ENCODE measurements at places on chromosomes 11 and 22.

- DNase-seq, result no peak
Measured at GRCh38 chr22:35053060-35053835, 12.7 kb upstream of the ISX start.

GRCh38 chr11:94330789-94331188 lies 26.4 kb downstream of the IZUMO1R start:
- DNase-seq, result no peak

GRCh38 chr11:117180661-117181585 lies 2.4 kb downstream of the SIDT2 start:
- DNase-seq, result peak; percentile 74

GRCh38 chr11:67303835-67304411 lies 593 bp downstream of the SSH3 start:
- DNase-seq, result no peak

DNA sequence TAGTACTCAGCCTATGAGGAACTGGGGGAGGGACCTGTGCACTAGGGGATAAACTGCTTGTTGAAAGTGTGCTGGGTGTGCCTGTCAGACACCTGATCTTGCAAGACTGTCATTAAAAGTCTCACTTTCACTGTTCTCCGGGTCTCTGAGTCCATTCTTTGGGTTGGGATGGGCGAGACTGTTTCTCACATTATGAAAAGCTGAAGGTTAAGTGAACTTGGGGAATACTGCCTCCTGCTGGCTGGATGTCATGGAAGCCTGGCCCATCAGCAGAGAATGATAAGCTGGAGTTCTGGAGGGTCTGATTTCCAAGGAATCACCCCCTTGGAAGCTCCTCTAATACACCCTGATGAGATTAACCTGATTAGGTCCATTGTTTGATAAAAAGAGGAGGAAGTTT lies 9.0 kb upstream of the VPREB1 start:
- DNase-seq, result peak; percentile 46

DNA sequence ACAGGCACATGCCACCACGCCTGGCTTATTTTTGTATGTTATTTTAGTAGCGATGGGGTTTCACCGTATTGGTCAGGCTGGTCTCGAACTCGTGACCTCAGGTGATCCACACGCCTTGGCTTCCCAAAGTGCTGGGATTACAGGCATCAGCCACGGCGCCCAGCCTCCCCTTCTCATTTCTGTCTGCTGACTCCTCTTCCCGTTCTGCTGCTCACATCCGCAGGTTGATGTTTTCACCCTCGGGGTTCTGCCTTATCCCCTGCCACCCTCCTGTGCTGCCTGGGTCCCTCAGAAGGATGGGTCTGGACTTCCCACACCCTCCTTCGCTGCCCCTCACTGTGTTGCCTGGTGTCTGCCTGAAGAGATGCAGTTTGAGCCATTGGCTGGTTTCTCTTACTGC lies 19.2 kb upstream of the VSIG10L2 start:
- no peak for DNase-seq

GRCh38 chr11:102341844-102342318 lies 5.1 kb upstream of the BIRC2 start:
- peak; percentile 67 for DNase-seq

- no peak for DNase-seq
Measured at GRCh38 chr11:94309757-94310156, 5.4 kb downstream of the IZUMO1R start.

- DNase-seq, result no peak
Measured at GRCh38 chr11:101840704-101841103, 74.1 kb upstream of the CEP126 start.

DNA sequence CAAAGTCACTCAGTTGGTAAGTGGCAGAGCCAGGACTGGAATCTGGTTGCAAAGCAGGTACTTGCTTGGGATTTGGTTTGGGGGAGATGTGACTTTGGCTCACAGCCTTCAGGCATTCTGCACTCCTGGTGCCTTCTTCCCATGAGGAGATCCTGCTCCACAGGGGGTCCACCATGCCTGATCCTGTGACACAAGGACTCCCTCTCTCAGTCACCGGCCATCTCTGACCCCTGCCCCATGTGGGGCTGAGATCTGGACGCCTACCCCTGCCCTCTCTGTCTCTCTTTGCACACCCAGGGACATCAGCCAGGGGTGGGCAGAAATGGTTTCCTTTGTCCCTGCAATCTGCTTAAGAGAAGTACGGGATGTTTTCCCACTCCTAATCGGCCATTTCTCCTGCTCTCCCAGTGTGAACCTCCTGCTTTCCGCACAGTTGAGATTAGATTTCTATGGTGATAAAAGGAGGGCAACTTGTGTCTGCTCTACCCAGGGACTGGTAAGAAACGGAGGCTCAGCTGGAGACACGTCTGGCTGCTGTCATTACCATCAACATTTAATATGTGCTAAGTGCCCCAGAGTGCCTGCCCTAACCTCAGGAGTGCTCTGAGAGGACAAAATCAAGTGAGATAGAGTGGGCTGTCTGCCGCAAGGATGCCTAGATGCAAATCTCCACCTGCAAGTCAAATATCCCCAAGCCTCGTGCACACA lies 11.1 kb upstream of the FXYD6 start:
- no peak for DNase-seq

DNA sequence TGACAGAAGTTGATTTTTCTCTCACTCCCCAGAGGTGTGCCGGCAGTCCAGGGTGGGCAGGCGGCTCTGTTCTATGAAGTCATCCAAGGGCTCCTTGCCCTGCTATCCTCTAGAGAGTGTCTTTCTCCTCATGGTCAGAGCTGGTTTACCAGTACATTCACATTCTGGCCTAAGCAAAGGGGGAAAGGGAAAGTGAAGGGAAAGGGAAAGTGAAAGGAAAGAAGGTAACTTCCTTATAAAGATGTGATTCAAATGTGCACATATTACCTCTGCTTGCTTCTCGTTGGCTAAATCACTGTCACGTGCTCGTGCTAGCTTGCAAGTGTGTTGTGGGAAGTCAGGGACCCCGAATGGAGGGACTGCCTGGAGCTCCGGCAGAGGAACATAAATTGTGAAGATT lies 2.9 kb upstream of the HTATIP2 start:
- no peak for DNase-seq

DNA sequence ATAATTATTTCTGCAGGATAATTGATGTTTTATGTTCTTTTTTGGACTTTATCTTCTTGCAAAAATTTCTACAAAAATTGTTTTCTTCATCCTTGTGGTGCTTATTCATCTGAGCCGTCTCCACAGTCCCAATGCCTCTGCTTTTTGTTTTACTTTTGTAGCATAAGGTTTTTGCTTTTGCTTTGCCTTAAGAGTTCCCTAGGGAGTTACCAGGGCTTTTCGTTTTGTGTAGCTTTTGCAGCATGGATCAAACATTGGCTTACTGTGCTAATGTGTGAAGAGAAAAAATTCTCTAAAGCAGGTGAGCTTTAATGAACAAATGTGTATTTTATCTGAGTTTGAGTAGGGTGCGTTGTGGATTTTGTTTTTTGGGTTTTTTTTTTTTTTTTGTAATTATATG lies 11.8 kb downstream of the XBP1 start:
- DNase-seq, result no peak

- DNase-seq, result no peak
Measured at GRCh38 chr11:123434911-123435310, 4.8 kb downstream of the GRAMD1B start.

DNA sequence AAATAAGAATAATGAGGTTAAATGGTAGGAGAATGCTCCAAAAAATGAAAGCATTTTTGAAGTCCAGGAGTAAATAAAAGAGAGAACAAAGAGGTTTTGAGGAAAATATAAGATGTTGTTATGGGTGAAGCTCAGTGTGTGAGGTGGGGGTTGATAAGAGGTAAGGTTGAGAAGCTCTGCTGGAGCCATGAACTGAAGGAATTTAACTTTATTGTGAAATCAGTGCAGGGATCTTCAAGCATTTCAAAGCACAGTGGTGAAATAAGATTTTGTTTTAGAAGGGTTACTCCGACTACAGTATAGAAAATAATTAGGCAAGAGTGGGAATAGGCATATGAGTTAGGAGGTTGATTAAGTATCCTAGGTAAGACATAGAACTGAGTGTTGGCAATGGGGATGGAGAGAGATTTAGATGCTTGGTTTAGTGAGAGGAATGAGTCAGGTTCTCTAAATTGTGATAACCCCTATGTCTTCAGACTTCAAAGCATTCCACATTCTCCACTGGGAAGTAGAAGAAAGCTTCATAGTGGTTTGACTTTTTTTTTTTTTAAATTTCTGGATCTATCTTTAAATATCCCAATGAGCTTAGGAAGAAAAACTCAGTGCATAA lies 403.2 kb downstream of the AASDHPPT start:
- no peak for DNase-seq

DNA sequence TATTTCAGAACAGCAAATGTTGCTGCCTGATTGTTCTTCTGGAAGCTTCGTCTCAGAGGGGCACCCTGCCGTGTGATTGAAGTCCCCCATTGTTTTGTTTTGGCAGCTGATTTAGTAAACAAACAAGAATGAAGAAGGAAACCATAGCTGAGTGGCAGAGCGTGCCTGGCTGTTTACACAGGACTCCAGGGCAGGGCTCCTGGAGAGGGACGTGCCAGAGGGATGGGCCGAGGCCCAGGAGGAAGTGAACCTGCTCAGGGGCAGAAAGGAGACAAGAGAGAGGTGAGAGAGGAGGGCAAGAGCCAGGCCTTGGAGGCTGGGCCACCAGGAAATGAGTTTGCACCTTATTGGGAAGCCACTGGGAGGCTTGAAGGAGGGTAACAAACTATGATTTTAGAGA lies 85.5 kb upstream of the B3GAT1 start:
- DNase-seq, result no peak

DNA sequence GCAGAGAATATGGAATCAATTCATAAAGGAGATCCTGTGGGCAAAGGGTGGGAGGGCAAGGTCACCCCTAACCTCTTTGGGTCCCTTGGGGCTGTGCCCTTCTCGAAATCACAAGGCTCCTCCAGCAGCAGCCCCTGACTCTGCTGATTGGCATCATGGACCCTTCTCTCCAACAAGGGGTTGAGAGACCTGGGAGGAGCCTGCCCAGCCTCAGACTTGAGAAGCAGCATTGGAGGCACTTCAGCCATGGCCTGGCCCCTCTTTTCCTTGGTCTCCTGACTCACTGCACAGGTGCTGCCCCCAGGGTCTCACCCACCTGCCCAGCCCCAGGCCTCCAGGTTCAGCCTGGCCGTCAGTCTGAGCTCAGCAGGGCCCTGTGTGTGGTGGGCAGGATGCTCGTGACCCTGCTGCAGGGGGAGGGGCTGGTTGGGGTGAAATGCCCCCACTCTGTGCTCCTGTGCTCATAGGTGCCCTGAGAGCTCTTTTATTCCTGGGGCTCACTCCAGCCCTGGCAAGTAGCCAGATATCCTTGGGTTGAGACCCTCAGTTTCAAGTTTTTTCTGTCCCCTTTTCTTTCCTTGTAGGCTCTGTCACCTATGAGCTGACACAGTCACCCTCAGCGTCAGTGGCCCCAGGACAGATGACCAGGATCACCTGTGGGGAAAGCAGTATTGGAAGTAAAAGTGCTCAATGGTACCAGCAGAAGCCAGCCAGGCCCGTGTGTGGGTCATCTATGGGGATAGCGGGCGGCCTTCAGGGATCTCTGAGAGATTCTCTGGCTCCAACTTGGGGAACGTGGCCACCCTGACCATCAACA lies 110.8 kb downstream of the GGTLC2 start:
- no peak for DNase-seq

DNA sequence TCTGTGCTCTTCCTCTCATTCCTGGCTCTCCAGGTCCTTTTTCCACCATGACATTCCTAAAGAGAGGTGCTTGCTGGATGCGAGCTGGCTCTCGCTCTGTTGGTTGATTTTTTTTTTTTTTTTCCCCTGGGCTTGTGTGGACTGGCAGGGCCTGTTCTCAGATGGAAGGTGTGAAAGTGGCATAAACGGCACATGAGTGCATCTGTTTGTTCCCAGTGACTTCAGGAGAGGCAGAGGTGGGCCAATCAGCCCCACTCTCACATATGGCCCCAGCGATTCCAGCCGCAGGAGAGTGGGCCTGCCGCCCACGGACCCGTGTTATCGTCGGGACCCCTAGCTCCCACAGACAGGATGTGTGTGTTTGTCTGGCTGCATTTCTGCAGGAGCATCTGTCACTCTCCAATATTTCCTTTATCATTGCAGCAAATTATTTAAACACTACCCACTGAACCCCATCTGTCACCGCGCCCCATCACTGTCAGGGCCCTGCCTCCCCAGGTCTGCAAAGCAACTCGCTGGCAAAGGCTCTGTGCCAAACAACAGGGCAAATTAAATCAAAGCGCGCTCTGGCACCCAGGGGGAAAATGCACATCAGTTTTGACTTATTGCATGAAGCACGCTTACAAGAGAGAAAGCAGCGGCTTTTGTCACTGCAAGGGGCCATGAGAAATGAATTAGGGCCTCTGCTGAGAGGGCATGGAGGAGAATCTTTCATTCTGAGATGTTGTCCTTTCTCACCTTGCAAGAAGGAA lies 886.3 kb downstream of the NTM start:
- no peak for DNase-seq

DNA sequence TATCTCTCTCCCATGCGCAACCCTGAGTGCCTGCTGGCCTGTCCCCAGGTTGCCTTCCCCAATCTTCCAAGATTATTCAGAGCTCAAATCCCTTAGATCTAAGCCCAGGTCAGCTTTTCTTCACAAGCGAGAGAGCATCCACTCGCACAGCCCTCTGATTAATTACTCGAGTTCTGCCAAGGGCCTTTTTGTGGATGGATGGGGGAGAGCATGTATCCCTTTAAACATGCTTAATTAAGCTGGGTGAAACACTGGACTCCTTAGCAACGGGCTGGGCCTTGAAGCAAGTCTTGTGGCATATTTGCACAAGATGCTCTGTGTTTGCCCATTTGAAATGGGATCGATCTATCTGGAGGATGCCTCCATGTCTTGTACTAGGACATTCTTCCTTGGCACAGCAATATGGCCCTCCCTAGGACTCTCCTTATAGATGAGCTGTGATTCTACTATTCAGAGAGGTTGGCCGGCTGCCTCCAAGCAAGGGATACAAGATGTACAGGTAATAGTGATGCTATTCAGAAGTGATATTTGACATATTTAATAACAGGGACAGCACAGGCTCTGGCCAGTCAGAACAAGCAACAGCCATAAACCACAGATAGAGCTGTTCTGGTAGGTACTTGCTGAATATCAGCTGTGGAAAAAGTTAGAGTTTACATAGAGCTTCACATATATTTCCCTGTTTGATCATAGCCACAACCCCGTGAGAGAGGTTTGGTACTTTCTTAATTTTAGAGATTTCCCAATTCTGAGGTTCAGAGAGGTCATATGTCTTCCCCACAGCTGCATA lies 125.6 kb downstream of the CSNK2A3 start:
- no peak for DNase-seq

DNA sequence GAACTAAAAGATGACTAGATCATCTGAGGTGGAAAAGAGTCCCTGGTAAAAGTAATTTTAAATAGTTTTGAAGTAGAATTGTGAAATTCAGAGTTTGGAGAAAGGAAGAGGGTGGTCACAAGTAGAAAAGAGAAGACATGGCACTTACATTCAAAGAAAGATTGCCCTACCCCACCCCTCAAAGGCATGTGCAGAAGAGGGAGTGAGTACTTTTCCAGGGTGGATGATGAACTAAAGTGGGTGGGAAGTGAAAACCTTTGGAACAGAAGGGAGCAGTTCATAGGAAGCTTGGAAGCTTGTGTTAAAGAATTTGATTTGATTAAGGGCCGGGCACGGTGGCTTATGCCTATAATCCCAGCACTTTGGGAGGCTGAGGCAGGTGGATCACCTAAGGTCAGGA lies 23.6 kb downstream of the SREBF2 start:
- DNase-seq, result no peak

- DNase-seq, result no peak
Measured at GRCh38 chr11:96658436-96658835, 268.6 kb downstream of the JRKL start.
